ENCODE measurements at places on chromosomes 16 and 17. TPM values are rescaled to one million over a fixed set of nuclear protein-coding genes. Genes with fewer than 3 reads are reported as not detected.

GRCh38 chr17:73614256-73614655 is 30.0 kb downstream of the SDK2 start:
- no peak overlapping the region for H3K27ac ChIP-seq
- H3K36me3 ChIP-seq: no peaks in the 10 kb centered on the region
- H3K4me1 ChIP-seq: peaks cover 7% of the 10 kb centered on the region
- DNase-seq: no peak
- H3K27me3 ChIP-seq: no peaks in the 10 kb centered on the region

GRCh38 chr16:85750146-85750826 is 610 bp downstream of the C16orf74 start:
- no peaks in the 10 kb centered on the region for H3K36me3 ChIP-seq
- no peak overlapping the region for H3K27ac ChIP-seq
- DNase-seq: peak; percentile 51
- H3K4me1 ChIP-seq: peaks cover 20% of the 10 kb centered on the region
- no peaks in the 10 kb centered on the region for H3K27me3 ChIP-seq

DNA sequence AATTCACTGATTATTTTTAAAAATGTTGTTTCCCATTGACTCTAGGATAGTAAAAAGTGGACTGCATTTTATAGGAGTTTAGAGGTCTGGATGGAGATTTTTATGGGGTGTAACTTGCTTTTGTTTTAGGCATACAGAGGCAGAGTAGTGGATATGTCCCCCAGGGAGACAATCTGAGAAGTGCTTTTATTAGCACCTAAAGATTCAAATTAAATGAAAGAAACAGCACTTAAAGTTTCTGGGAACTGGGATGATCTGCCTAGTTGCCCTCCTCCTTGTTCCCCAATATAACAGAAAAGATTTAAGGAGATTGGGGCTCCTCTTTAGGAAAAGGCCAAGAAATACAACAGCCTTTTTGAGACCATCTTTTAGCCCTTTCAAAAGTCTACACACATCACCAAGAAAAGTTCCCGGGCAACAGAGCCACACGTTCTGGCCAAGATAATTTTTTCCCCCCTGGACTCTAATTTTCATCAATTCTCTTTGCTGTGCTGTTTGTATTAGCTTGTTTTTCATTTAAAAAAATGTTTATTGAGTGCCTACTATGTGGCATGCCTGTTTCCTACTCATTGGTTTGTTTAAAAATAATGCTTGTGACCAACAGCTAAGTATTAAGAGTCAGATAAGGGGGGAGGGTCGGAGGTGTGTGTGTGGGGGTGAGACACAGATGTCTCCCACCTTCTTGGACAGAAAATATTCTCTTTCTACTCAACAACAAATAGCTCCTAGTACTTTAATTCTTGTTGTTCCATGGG is 2.5 kb upstream of the IGF2BP1 start:
- H3K4me3 ChIP-seq: no peak overlapping the region
- H3K27me3 ChIP-seq: peaks cover 73% of the 10 kb centered on the region
- H3K4me1 ChIP-seq: peaks cover 28% of the 10 kb centered on the region
- DNase-seq: no peak
- H3K27ac ChIP-seq: no peak overlapping the region

- H3K27me3 ChIP-seq: no peaks in the 10 kb centered on the region
- no peaks in the 10 kb centered on the region for H3K36me3 ChIP-seq
- H3K27ac ChIP-seq: no peak within 1 kb of the TSS
- H3K4me3 ChIP-seq: no peak within 1 kb of the TSS
- no peak for DNase-seq
Measured at GRCh38 chr17:76643553-76644148, at the start of gene ST6GALNAC1. TSS of gene ST6GALNAC1 (minus strand) at chr17:76643757. CDS start at chr17:76643638, 119 bp downstream.

- no peak overlapping the region for H3K4me3 ChIP-seq
- no peak for DNase-seq
- no peak overlapping the region for H3K27ac ChIP-seq
- no peaks in the 10 kb centered on the region for H3K36me3 ChIP-seq
- H3K27me3 ChIP-seq: no peaks in the 10 kb centered on the region
Measured at GRCh38 chr16:17382514-17382913, 88.2 kb downstream of the XYLT1 start.

GRCh38 chr16:72241008-72241407 is 69.1 kb upstream of the PMFBP1 start:
- no peaks in the 10 kb centered on the region for H3K36me3 ChIP-seq
- no peaks in the 10 kb centered on the region for H3K4me1 ChIP-seq
- H3K4me3 ChIP-seq: no peak overlapping the region
- H3K27me3 ChIP-seq: no peaks in the 10 kb centered on the region
- no peak for DNase-seq
- no peak overlapping the region for H3K27ac ChIP-seq

DNA sequence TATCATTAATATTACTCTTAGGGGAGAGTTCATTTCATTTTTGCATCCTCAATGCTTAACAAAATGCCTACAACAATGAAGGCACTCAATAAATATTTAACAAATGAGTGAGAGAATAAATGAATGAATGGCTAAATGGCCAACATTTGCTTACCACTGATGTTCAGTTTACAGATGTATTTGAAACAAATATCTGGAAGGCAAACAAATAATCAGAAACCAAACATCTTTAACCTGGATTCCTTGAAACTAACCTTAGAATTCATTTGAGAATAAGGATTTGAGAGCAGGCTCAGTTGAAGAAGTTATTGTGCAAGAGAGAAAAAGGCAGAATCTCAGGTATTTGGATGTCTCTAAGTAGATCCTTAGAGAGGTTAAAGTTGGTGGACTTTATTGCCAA is 8.4 kb downstream of the NACA2 start:
- no peaks in the 10 kb centered on the region for H3K27me3 ChIP-seq
- H3K4me3 ChIP-seq: no peak overlapping the region
- no peak overlapping the region for H3K27ac ChIP-seq
- H3K36me3 ChIP-seq: no peaks in the 10 kb centered on the region

GRCh38 chr16:49603956-49604355 is 230.4 kb downstream of the C16orf78 start:
- H3K36me3 ChIP-seq: no peaks in the 10 kb centered on the region
- H3K4me3 ChIP-seq: no peak overlapping the region
- peaks cover 9% of the 10 kb centered on the region for H3K4me1 ChIP-seq
- H3K27ac ChIP-seq: no peak overlapping the region
- DNase-seq: no peak

GRCh38 chr17:46853896-46854444 is 2.6 kb downstream of the WNT9B start:
- no peak for DNase-seq
- peaks cover 5% of the 10 kb centered on the region for H3K27me3 ChIP-seq
- no peak overlapping the region for H3K4me3 ChIP-seq
- no peak overlapping the region for H3K27ac ChIP-seq
- H3K4me1 ChIP-seq: peaks cover 5% of the 10 kb centered on the region
- H3K36me3 ChIP-seq: no peaks in the 10 kb centered on the region

GRCh38 chr17:65977041-65977440 is 214.9 kb downstream of the CEP112 start:
- H3K27ac ChIP-seq: no peak overlapping the region
- DNase-seq: no peak
- H3K4me1 ChIP-seq: no peaks in the 10 kb centered on the region
- H3K27me3 ChIP-seq: no peaks in the 10 kb centered on the region

DNA sequence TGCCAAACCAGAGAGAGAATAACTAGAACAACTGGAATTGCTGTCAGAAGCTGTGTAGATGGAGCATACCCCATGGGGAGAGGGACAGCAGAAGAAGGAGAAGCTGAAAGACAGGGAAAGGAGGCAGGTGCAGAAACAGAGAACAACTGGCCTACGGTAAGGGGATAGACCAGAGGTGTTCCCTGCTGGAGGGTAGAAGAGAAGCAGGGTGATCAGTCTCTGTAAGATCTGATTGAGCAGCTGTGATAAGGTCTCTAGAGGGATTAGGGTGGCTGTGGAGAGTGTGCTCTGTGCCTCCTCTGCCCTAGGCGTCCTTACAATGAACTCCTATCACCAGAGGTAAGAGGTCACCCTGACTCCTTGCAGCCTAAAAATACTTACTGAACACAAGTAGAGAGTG is 30.4 kb upstream of the HS3ST3B1 start:
- no peak overlapping the region for H3K4me3 ChIP-seq
- no peak overlapping the region for H3K27ac ChIP-seq
- no peaks in the 10 kb centered on the region for H3K27me3 ChIP-seq
- DNase-seq: no peak
- no peaks in the 10 kb centered on the region for H3K4me1 ChIP-seq

DNA sequence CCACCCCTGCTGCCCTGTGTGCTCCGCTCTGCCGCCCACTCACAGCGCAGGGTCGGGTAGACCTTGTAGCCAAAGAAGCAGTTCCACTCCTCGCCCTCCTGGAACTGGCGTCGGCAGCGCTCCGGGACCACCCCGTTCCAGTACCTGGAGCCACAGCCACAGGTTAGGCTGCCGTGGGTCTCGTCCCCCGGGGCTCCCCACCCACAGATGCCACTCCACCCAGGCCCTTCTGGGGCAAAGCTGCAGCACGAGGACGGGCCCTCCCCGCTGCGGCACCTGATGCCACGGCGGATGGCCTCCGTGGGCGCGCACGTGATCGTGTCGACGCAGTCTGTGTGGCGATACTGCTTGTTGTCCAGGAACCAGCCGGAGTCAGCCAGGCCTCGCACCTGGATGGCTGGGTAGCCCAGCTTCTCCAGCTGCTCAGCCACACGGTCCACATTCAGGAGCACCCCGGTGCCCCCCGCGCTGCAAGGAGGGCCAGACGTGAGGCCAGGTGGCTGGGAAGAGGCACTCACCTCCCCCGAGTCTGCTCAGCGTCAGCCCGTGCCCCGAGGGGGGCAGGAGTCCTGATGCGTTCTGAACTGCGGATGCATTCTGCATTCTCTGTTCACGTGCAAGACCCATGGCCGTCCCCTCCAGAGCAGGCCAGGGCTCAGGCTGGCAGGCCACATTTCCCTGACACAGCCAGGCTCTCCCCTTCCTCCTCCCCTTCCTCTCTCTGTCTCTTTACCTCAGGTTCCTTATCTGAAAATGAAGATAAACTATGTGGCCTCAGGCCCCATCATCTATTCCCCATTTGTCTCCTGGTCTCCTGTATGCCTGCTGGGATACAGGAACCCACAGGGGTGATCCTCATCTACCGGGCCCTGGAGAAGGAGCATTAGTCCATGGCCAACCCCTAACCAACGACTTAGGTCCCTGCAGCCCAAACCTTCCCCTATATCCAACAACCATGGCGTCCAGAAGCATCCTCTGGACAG is 4.1 kb downstream of the NOTUM start:
- no peak overlapping the region for H3K27ac ChIP-seq
- no peak overlapping the region for H3K4me3 ChIP-seq
- H3K4me1 ChIP-seq: peaks cover 22% of the 10 kb centered on the region
- peaks cover 23% of the 10 kb centered on the region for H3K27me3 ChIP-seq

GRCh38 chr17:74380086-74380958 is 13.0 kb downstream of the GPR142 start:
- H3K27ac ChIP-seq: no peak overlapping the region
- H3K4me3 ChIP-seq: no peak overlapping the region
- H3K36me3 ChIP-seq: no peaks in the 10 kb centered on the region
- H3K4me1 ChIP-seq: peaks cover 21% of the 10 kb centered on the region
- DNase-seq: peak; percentile 43

DNA sequence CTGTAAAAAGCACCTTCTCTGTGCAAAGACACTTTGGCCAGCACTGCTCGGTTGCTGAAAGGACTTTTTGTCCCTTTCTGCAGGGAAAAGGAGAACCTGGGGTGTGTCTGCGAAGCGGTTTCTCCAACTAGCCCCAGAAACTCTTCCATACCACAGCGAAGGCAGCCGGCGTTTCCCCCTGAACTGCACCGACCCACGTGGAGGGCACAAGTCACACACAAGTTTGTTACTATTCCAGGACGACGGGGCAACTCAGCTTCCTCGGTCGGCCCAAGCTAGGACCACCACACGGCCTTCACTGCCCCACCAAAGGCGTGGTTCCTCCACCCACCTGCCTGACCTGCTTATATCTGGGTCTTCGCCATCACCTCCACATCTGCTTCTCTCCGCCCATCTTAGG is 1.9 kb downstream of the RTN4RL1 start:
- H3K36me3 ChIP-seq: no peaks in the 10 kb centered on the region
- no peak overlapping the region for H3K4me3 ChIP-seq
- peaks cover 8% of the 10 kb centered on the region for H3K27me3 ChIP-seq

GRCh38 chr16:75919664-75920063 is 193.4 kb upstream of the CPHXL start:
- peak; percentile 9 for DNase-seq
- H3K27me3 ChIP-seq: no peaks in the 10 kb centered on the region
- H3K36me3 ChIP-seq: no peaks in the 10 kb centered on the region
- no peak overlapping the region for H3K4me3 ChIP-seq
- no peaks in the 10 kb centered on the region for H3K4me1 ChIP-seq
- H3K27ac ChIP-seq: no peak overlapping the region

GRCh38 chr16:85620374-85620773 is 7.3 kb downstream of the GSE1 start:
- H3K4me1 ChIP-seq: peaks cover 49% of the 10 kb centered on the region
- no peaks in the 10 kb centered on the region for H3K36me3 ChIP-seq
- no peak for DNase-seq
- no peak overlapping the region for H3K27ac ChIP-seq
- no peak overlapping the region for H3K4me3 ChIP-seq

GRCh38 chr16:31487720-31488467 is 5.0 kb downstream of the SLC5A2 start:
- peak overlapping the region; percentile 22 for H3K4me3 ChIP-seq
- peaks cover 5% of the 10 kb centered on the region for H3K36me3 ChIP-seq
- peak; percentile 64 for DNase-seq
- H3K4me1 ChIP-seq: peaks cover 12% of the 10 kb centered on the region
- no peaks in the 10 kb centered on the region for H3K27me3 ChIP-seq

- H3K4me1 ChIP-seq: no peaks in the 10 kb centered on the region
- DNase-seq: peak; percentile 89
- no peak overlapping the region for H3K4me3 ChIP-seq
- H3K27ac ChIP-seq: peak overlapping the region; percentile 50
- no peaks in the 10 kb centered on the region for H3K36me3 ChIP-seq
Measured at GRCh38 chr16:80347900-80348299, 192.9 kb upstream of the DYNLRB2 start.

GRCh38 chr17:67639555-67639954 is 78.2 kb upstream of the NOL11 start:
- H3K27ac ChIP-seq: peak overlapping the region; percentile 79
- H3K4me3 ChIP-seq: no peak overlapping the region
- DNase-seq: no peak
- peaks cover 33% of the 10 kb centered on the region for H3K4me1 ChIP-seq
- H3K27me3 ChIP-seq: no peaks in the 10 kb centered on the region

- H3K4me3 ChIP-seq: peak overlapping the region; percentile 61
- no peak for DNase-seq
- no peaks in the 10 kb centered on the region for H3K36me3 ChIP-seq
- peak overlapping the region; percentile 56 for H3K27ac ChIP-seq
Measured at GRCh38 chr16:57485091-57485915, 990 bp downstream of the DOK4 start.

The CD300LF gene
- not detected for total RNA-seq

The REXO5 gene
- total RNA-seq: 3.6 TPM

The CD19 gene
- total RNA-seq: not detected

The MPV17L gene
- total RNA-seq: 6.9 TPM

The HEATR3 gene
- total RNA-seq: 13.2 TPM

The ESRP2 gene
- 45.0 TPM for total RNA-seq

The TBC1D3G gene
- 1.2 TPM for total RNA-seq

The RAB26 gene
- not detected for total RNA-seq

All from thyroid gland (tissue), 4 donors.